Stimulated activated CD8-positive, alpha-beta memory T cell treated with anti-CD3 and anti-CD28 coated beads, Interleukin-15, amount 100 ng/mL, for 24 hours (primary cell): ENCODE measurements at places on chromosomes 4 and X.

GRCh38 chr4:176839656-176840055 is 46.9 kb upstream of the VEGFC start:
- DNase-seq, result no peak

DNA sequence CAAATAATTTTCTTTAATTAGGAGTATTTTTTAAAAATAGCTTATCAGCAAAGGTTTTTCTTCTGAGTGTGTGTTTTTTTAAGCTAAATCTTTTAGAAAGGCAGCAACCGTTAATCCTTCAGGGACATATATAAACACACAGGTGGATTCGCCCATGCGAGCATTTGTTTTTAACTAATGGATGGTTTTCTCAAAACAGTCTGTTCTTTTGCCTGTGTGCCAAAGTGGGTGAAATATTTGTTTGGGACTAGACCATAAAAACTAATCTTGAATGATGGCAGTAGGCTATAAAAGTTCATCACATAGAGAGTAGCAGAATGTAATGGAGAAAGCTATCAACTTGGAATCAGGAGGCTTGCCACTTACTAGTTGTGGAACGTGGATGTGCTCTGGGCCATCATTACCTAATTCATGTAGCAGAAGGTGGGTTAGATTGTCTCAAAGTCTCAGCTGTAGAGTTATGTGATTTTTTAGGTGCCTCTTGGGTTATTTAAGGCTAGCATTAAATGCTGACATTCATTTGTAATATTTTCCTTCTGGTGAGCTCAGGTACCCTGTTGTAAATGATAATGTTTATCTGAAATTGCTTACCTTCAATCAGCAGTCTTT is 7.4 kb upstream of the TAPT1 start:
- DNase-seq, result no peak

DNA sequence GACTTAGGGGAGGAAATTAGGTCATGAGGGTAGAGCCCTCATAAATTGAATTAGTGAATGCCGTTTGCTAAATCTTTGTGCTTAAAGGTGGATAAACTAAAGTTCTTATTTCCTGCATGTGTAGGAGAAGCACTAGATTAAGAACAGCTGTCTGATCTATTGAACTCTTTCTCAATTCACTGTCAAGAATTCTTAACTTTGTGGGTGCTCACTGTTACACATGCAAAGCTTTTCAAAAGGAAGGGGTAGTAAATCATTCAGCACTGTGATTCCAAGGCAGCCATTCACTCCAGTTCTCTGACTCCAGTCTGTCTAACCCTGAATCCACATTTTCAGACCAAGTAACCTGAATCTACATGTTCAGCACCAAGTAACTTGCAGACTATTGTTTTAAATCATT is 1520.1 kb downstream of the PCDH18 start:
- no peak for DNase-seq

- no peak for DNase-seq
Observed at GRCh38 chr4:57043347-57044251, 64.9 kb downstream of the POLR2B start.

DNA sequence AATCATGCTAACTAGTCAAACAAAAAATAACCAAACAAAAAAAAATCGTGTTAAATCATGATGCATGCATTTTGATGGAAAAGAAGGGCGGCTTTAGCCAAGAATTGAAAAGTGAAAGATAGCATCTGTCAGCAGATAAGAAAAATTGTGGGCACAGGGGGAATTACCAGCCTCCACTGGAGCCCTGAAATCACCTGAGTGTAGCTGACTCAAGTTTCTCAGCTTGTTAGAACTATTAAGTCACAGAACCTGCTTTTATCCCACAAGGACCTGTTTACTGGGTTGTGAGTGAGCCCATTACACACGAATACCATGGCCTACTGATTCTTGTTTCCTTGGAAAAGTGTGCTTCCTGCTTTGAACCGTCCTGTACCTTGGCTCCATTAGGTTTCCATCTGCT is 85.2 kb downstream of the COX18 start:
- DNase-seq, result no peak

DNA sequence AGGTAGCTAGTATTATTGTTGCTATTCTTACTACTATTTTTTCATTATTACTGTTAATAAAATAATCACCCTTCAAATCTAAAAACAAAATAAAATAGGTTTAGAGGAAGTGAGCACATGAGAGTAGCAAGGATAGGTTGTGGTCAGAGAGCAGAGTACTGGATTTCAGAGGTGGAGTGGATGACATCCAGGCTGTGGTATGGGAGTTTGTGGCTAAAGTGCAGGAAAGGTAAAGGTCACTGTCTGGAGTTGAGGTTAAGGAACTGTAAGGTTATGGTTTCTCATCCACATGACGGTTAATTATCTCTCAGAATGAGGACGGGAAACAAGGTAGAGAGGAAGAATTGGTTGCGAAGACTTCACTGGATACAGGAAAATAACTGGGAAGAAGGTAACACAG is 27.7 kb downstream of the STEEP1 start:
- no peak for DNase-seq

DNA sequence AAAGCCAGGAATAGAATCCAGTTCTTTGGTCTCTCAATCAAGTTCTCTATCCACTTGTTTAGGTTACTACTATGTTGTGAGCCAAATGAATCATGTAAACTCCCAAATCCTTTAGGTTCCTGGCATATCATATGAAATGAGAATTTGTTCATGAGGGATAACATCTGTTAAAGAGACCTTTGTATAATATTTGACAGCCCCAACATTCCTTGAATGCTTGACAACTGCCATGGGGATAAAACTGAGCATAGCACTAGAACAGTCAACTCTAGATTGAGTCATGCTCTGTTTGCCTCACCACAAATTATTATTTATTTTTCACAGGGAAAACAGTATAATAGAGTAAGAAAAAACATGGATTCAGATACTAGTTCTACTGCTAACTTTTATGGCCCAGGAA is 93.3 kb downstream of the NAA11 start:
- no peak for DNase-seq
